ENCODE measurements at places on chromosomes 11 and 22.

DNA sequence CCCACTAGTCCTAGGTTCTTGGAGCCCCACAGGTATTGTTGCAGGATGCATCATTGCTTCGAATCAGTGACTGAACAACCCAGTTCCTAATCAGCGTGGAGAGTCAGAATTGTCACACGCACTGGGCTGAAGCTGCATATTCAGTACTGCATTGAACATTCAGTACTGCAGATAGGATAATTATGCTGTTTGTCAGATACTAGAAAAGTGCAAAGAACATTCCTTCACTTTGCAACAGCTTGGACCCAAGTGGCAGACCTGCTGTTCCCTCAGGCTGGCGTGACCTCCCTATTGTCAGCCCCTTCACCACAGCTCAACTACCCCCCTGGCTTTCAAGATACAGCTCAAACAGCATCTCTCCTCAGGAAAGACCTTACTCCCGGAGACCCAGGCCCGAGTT lies 27.6 kb downstream of the NF2 start:
- DNase-seq: no peak

- DNase-seq: no peak
These were observed 4.0 kb downstream of the PLXNB2 start for GRCh38 chr22:50303515-50303847.

- no peak for DNase-seq
These were observed 99.0 kb upstream of the DRD2 start for GRCh38 chr11:113574171-113574570.

- DNase-seq: no peak
These were observed 140.3 kb downstream of the CADM1 start for GRCh38 chr11:115363921-115364320.

DNA sequence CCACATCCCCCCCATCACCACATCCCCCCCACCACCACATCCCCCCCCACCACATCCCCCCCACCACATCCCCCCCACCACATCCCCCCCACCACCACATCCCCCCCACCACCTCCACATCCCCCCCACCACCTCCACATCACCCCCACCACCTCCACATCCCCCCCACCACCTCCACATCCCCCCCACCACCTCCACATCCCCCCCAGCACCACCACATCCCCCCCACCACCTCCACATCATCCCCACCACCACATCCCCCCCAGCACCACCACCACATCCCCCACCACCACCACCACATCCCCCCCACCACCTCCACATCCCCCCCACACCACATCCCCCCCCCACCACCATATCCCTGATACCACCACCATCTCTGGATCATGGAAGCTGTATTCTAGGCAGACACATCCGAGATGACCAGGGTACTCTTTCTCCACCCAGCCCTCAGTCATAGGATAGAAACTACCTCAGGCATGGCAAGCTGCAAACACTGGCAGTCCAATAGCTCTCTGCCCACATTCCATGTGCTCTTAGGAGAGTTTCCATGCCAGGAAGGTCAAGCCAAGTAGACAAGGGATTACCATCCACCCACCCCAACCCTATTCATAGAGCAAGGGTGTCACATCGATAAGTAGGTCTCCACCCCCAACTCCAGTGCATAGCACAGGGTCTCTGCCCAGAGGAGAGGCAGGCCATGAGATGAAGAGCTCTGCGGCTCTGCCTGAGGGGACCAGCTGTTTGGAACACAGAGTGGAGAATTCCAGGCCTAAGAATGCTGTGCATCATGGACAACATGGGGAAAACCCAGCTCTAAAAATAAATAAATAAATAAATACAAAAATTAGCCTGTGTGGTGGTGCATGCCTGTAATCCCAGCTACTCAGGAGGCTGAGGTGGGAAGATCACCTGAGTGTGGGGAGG lies 33.0 kb upstream of the TEAD1 start:
- no peak for DNase-seq

- peak; percentile 52 for DNase-seq
These were observed at the start of gene SH3BP1 for GRCh38 chr22:37639070-37639760. Gene SH3BP1 (plus strand): TSS chr22:37639669. CDS start chr22:37639788, 119 bp downstream.

DNA sequence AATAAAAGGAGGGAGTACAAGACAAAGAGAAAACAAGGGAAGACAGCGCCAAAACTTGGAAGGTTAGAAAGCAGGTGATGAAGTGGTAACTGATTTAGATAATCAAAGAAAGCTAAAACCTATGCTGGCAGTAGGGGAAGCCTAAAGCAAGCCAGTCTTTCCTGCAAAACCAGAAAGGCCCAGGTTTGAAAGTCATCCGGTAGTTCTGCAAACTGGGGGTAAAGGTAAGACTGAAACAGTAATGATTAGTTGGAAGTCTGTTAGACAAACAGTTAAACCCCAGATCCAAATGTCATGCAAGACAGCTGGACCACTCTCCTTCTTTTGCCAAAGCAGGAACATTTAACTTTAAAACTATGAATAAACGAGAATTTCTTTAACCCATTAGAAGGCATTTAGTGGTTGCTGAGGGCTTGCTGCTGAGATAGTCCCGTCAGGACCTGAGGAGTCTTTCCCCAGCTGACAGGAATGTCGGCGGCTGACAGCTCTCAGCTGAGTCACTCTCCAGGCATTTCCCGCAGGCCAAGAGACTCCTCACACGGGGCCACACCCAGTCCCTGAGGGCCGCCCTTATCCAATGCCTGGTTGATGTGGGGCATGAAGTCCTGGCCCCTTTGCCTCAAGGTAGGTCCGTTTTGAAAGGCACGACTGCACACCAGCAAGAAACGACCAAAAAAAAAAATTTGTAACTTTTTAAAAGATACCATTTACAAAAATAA lies 36.3 kb upstream of the CFAP300 start:
- peak; percentile 53 for DNase-seq

DNA sequence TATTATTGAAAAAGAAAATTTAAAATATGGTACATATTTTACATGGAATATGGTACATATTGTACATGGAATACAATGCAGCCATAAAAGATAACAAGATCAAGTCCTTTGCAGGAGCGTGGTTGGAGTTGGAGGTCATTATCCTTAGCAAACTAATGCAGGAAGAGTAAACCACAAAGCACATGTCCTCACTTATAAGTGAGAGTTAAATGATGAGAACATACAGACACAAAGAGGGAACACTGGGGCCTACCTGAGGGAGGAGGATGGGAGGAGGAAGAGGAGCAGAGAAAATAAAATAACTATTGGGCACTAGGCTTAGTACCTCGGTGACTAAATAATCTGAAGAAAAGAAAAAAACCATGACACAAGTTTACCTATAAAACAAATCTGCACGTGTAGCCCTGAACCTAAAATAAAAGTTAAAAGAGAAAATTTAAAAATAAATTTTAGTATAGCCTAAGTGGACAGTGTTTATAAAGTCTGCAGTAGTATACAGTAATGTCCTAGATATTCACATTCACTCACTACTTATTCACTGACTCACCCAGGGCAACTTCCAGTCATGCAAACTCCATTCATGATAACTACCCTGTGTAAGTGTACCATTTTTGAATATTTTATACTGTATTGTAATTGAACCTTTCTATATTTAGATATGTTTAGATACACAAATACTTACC lies 204.4 kb downstream of the FAM76B start:
- no peak for DNase-seq

DNA sequence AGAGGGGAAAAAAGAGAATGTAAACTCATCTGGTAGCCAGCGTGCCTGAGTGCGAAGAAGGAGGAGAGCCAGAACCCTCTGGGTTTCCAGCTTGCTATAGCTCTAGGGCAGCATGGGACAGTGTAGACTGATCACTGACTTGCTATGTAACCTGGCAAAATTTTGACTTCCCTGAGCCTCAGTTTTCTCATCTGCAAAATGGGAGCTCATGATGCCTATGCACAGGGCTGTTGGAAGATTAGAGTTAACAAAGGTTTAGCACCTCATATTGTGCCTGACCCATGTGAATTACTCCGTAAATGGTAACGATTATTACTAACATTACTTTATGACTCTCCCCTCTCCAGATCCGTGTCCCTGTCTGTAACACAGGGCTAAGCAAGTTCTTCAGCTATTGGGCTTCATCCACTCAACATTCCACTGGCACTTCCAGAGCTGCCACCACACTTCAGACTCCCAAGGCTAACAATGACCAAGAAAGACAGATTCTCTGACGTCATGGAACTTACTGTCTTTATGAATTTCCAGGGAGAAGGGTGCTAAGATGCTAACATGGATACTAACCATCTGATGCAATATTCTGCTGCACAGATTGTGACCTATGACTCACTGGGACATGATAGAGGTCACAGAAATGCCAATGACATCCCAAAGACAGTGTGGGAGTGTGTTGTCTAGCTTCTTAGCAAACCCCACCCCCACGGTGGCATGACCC lies 195.2 kb downstream of the TRIM29 start:
- DNase-seq: peak; percentile 14
